A549 treated with RU486 at 1 μM for 4 hours (cell line): ENCODE measurements at places on chromosomes 7 and 10. TPM values are rescaled to one million over a fixed set of nuclear protein-coding genes. Genes with fewer than 3 reads are reported as not detected.

HELLS gene
- 20.9 to 32.7 TPM (median 30.0 TPM) in 5 replicates for total RNA-seq

DLX6 gene
- 0.03 TPM in 1 of 5 replicates, not detected in the others for total RNA-seq

VTI1A gene
- total RNA-seq, result 12.6 to 15.8 TPM (median 13.0 TPM) in 5 replicates

SH3PXD2A gene
- 1.3 to 2.3 TPM (median 1.9 TPM) in 5 replicates for total RNA-seq

CRHR2 gene
- 0.05 TPM in 1 of 5 replicates, not detected in the others for total RNA-seq

OR2A5 gene
- not detected in 5 replicates for total RNA-seq

NDUFB8 gene
- 273 to 294 TPM (median 277 TPM) in 5 replicates for total RNA-seq

LIPK gene
- total RNA-seq, result not detected in 5 replicates

CTAGE15 gene
- not detected in 5 replicates for total RNA-seq

DEPP1 gene
- total RNA-seq, result 0.81 to 1.7 TPM (median 1.6 TPM) in 5 replicates

BICC1 gene
- 18.2 to 27.4 TPM (median 24.7 TPM) in 5 replicates for total RNA-seq

ATP6V0A4 gene
- 0.19 to 0.28 TPM (median 0.22 TPM) in 5 replicates for total RNA-seq

CYP3A4 gene
- total RNA-seq, result 0.10 TPM in 1 of 5 replicates, not detected in the others

PNLIP gene
- not detected in 5 replicates for total RNA-seq

NKX2-3 gene
- total RNA-seq, result 0.07 to 0.09 TPM (median 0.08 TPM) in 4 of 5 replicates, not detected in the other

UCMA gene
- not detected in 5 replicates for total RNA-seq

PARD3 gene
- 72.2 to 95.5 TPM (median 72.9 TPM) in 5 replicates for total RNA-seq

KCND2 gene
- not detected in 5 replicates for total RNA-seq

STRIP2 gene
- 4.6 to 10.0 TPM (median 7.7 TPM) in 5 replicates for total RNA-seq

HSPA12A gene
- 9.3 to 13.0 TPM (median 12.2 TPM) in 5 replicates for total RNA-seq

SRRM3 gene
- 5.7 to 8.9 TPM (median 6.9 TPM) in 5 replicates for total RNA-seq

TMEM209 gene
- 11.1 to 18.2 TPM (median 15.9 TPM) in 5 replicates for total RNA-seq

STARD3NL gene
- total RNA-seq, result 49.6 to 67.7 TPM (median 56.9 TPM) in 5 replicates

OPALIN gene
- total RNA-seq, result not detected in 5 replicates

AOC1 gene
- not detected in 5 replicates for total RNA-seq

CFAP69 gene
- 1.3 to 4.3 TPM (median 1.8 TPM) in 5 replicates for total RNA-seq

ITPRID1 gene
- not detected in 5 replicates for total RNA-seq
